ENCODE measurements at places on chromosomes 5 and 9.
A peak's percentile ranks its signal among the peaks of the same experiment; 100 is the strongest.

DNA sequence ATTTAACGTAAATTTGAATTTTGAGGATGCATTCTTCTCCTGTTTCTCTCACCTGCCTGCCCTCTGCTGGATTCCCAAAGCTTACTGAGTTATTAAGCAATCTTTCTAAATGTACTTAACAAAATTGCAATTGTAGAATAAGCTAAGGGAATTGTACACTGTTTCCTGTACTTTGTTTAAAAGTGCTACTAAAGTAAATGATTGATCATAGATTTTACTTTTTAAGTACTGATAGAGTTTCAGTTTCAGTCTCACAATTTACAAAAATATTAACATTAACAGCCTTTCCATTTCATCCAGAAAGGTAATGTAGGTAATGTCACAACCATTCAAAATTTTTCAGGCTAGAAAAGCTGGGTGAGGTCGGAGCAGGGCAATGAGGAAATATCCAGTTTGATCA is 4.8 kb upstream of the RANBP17 start:
- DNase-seq, result no peak

GRCh38 chr5:6373081-6373846 is 5.1 kb downstream of the MED10 start:
- DNase-seq, result no peak

- no peak for DNase-seq
These were observed 394.9 kb downstream of the KIF4B start for GRCh38 chr5:155408465-155408864.

DNA sequence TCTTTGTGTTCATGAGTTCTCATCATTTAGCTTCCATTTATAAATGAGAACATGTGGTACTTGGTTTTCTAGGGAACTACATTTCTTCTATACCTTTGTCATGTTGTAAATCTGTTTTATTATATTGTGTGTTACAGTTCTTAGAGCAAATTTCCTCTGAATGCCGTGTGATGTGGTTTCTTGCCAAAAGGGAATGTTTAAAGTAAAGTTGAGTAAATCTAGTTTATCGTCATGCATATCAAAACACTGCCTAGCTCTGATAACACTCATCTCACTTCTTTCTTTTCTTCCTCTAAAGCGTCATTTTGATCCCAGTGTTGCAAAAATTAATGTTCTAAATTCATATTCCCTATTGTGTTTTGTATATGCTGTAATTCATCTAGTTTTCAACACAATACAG is 295.4 kb upstream of the HAPLN1 start:
- no peak for DNase-seq

DNA sequence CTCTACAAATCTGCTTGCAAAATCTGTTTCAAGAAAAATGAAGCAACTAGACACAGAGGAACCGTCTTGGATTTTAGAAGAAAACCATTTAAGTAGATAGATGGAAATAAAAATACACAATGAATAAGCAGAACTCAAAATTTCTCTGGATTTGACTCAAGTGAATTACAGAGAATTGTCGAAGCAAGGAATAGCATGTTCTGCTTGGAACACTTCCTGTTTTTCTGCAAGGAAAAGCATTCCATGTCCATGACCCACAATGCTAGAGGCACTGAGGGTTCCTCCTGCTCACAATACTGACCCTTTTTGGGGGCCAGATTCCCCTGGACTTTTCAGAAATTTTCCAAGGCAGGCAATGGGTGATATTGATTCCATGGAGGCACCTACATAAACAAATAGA is 29.8 kb downstream of the PRUNE2 start:
- no peak for DNase-seq

- no peak for DNase-seq
These were observed 33.0 kb upstream of the PIK3R1 start for GRCh38 chr5:68182534-68182933.

- no peak for DNase-seq
These were observed 78.7 kb downstream of the ACTL7B start for GRCh38 chr9:108776920-108777639.

- no peak for DNase-seq
These were observed 13.4 kb upstream of the GAPT start for GRCh38 chr5:58477760-58478376.

- no peak for DNase-seq
These were observed 82.6 kb upstream of the ADAMTS19 start for GRCh38 chr5:129377504-129377903.

GRCh38 chr5:141524604-141525597 is 36.0 kb downstream of the PCDHGC5 start:
- DNase-seq, result peak; percentile 14

GRCh38 chr5:97100476-97100875 is 41.9 kb downstream of the LIX1 start:
- no peak for DNase-seq

DNA sequence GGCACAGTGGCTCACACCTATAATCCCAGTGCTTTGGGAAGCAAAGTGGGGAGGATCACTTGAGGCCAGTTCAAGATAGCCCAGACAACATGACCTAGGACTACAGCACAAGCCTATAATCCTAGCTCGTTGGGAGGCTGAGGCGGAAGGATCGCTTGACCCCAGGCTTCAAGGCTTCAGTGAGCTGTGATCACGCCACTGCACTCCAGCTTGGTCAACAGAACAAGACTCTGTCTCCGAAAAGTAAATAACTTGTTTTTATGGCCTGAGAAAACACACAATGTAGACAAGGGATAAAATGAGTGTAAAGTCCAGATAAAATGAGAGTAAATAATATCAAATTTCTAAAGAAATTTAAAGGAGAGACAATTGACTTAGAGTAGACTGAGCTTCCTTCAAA is 26.3 kb downstream of the SHLD3 start:
- no peak for DNase-seq

GRCh38 chr9:88339317-88339716 is 48.9 kb upstream of the SPIN1 start:
- DNase-seq, result no peak

GRCh38 chr5:57414857-57415256 is 67.8 kb downstream of the ACTBL2 start:
- no peak for DNase-seq

DNA sequence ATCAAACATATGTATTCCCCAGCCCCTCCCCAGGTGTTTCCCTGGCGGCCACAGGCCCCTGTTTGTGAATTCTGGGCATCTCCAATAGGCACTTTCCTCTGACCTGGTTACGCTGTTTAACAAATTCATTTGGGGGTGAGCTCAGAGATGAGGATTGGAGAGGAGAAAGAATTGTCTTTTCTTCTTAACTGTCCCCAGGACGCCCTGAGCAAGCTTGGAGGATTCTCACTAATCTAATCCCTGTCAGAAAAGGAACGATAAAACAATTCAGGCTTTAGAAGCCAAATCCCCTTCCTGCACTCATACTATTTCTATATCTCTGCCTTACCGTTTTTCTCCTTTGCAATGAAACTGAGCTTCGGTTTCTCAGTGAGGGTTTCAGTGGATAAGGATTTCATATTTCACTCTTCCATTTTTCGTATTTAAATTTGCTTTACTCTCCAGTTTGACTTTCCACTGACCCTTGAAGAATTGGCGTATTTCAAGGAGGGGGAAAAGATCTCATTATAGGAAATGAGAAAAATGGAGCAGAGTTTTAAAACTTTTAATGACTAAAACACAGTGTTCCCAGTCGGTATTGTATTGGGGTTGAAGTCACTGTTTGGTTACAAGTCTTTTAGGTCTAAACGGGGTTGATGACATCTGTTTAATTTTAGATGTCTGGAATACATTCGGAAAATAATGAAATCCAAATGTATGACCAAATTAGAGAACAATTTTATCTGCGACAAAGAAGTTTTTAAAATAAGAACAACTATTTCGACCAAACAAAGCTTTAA is 180.1 kb downstream of the MACROH2A1 start:
- DNase-seq, result no peak

GRCh38 chr9:135941288-135941995 is 19.7 kb downstream of the UBAC1 start:
- no peak for DNase-seq

GRCh38 chr5:139146809-139147482 is 51.2 kb downstream of the SIL1 start:
- no peak for DNase-seq

- DNase-seq, result no peak
These were observed 36.5 kb downstream of the WWC1 start for GRCh38 chr5:168327994-168328393.

- no peak for DNase-seq
These were observed 70.1 kb downstream of the CWC27 start for GRCh38 chr5:64838803-64839202.

DNA sequence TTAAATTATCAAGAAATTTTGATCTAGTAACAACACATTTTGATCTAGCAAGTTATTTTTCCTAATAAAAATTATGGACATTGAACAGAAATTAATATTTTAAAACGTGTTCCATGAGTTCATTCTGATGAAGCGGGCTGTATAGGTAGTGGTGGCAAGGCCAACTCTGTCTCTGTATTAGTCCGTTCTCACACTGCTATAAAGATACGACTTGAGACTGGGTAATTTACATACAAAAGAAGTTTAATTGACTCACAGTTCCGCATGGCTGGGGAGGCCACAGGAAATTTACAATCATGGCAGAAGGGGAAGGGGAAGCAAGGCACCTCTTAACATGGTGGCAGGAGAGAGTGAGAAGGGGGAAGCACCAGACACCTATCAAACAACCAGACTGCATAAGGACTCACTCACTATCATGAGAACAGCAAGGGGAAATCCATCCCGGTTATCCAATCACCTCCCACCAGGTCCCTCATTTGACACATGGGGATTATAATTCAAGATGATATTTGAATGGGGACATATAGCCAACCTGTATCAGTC is 61.2 kb downstream of the TMEM232 start:
- DNase-seq, result no peak

GRCh38 chr5:139912158-139912557 is 116.5 kb downstream of the PSD2 start:
- no peak for DNase-seq

GRCh38 chr5:170427672-170428236 is 38.6 kb upstream of the KCNMB1 start:
- DNase-seq, result no peak

GRCh38 chr9:72807765-72808445 is 144.9 kb downstream of the ALDH1A1 start:
- DNase-seq, result no peak

DNA sequence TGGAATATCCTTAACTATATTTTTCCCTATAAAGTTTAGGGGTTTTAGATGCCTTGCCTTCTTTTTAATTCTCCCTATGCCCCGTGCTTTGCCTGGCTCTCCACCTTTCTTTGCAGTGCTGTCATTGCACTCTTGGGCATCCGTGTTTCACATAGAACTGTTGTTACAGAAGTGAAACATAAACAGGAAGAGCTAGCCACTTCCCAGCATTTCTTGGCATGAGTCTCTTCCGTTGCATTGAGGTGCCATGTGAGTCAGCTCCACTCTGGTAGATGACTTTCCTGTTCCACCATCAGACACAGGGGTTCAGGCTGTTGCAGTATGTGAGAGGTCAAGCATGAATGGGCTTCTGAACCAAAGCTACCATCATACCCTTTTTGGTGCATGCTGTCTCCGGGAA is 73.4 kb downstream of the ANGPTL2 start:
- no peak for DNase-seq

DNA sequence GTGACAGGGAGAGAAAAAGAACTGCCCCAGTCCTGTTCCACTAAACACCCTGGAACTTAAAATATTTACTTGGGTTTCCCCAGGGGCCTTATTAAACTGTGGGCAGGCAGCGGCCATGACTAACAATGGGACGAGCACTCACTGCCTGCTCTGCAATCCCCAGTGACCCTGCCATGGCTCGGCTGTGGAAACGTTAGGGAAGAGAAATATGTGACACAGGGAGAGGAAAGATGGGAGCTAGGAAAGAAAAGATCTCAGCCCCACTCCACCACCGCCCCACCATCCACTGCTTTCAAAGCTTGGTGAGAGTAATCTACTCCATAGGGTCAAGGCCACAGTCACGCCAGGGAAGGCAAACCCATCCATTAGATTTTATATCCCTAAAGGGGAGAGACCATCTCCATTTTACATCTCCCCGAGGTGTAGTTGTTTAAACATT is 117.6 kb downstream of the EFNA5 start:
- no peak for DNase-seq

- no peak for DNase-seq
These were observed 88.2 kb downstream of the LIFR start for GRCh38 chr5:38468202-38468673.

DNA sequence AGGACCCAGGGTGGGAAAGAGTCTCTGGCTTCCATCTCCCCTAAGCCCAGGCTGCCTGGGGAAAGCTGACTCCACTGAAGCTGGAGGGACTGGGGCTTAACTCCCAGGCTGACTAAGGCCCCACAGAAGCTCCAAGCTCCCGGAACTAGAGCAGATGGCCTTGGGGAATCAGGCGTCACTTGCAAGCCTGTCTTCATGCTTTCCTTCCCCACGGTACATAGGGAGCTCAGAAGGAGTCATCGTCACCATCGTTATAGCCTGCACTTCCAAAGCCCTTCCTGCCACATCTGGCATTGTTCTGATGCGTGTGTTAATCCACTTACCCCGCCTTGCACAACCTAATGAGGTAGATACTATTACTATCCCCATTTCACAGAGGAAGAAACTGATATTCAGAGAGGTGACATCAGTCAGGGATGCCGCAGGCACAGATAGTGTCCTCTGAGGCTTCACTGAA is 11.5 kb downstream of the AQP3 start:
- DNase-seq, result no peak

GRCh38 chr5:1661311-1661710 is 137.6 kb upstream of the LPCAT1 start:
- no peak for DNase-seq

DNA sequence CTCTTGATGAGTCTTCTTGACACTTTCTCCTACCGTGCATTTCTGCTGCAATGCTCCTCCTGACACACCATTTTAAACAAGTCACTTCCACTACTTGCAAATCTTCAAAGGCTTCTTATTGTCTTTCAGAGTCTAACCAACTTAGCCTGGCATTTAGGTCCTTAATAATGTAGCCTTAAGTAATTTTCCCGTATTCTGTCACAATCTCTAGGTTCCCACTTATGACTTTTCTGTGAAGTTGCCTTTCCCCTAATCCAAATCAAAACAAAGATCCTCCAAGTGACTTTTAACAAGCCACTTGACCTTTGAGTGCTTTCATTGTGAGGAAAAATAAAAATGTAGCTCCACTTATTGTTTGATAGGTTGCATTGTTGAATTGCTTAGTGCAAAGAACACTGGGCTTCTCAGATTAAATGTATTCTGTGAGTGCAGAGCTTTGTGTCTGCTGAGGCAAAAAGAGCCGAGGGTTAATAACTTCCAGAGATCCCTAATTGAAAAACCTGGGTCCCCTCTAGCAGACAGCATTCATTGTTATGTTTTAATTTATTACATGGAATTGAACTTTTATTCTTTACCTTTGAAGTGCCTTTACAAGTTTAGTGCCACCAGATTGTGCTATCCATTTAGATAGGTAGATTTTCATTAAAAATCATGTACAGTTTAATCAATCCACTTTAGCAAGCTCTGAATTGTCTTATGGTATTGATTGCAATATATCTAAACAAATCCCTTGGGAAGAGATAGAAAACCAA is 341.7 kb upstream of the TYRP1 start:
- DNase-seq, result no peak

- DNase-seq, result no peak
These were observed 89.6 kb upstream of the SHB start for GRCh38 chr9:38158628-38159027.

DNA sequence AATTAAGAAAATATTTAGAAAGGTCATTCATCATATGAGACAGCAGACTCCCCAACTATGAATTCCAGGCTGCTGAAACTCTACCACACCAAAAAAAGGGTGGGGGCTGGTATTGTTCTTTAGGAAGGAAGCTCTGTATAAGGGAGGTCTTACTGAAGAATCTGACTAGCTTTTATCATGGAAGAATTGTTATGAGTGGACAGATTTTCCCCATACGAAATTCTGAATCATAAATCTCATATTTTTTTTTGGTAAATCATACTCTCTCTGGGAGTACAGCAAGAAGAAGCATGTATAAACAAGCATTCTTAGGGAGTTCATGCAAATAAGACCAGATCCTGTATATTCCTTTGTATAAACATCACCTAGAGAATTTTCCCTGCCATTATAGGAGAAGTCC is 220.0 kb downstream of the SLC12A2 start:
- DNase-seq, result no peak
